ENCODE measurements at places on chromosomes 5 and 9.

GRCh38 chr5:142689081-142689480 lies 3.2 kb upstream of the FGF1 start:
- no peak for DNase-seq

DNA sequence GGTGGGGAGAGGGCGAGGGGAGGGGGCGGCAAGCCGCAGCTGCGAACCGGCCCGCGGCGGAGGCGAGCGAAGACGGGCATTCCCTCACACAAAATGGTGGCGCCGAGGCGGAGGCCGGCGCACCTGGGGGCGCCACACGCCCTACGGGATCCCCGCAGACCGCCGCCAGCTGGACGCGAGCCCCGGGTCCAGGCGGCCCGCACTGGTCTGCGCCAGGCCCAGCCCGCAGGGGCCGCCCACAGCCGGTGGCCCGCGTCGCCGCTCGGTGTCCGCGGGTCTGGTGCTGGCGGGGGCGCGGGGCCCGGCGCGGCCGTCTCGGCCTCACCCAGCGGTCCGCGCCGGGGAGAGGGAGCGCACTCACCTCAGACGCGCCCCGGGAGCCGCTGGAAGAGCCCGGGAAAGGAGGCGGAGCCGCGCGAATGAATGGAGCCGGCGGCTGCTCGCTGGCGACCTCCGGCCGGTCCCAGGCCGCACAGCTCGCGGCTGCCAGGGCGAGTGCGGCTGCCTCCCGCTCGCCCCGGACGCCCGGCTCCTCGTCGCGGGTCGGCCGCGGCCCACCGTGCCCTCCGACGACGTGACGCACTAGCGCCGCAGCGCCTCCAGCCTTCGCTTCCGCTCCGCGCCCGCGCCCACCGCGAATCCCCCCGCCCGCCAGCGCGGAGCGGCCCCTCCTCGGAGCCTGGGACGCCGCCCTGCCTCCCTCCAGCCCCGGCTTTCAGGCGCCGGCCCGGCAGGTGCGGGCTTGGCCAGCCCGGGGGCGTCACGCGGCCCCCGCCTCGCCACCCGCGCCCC lies at the start of gene FAM169A:
Gene FAM169A (minus strand): TSS at position 584 of the 792 bp plus-strand sequence. CDS start 24,711 bp downstream, outside the sequence.
- DNase-seq = peak; percentile 20

DNA sequence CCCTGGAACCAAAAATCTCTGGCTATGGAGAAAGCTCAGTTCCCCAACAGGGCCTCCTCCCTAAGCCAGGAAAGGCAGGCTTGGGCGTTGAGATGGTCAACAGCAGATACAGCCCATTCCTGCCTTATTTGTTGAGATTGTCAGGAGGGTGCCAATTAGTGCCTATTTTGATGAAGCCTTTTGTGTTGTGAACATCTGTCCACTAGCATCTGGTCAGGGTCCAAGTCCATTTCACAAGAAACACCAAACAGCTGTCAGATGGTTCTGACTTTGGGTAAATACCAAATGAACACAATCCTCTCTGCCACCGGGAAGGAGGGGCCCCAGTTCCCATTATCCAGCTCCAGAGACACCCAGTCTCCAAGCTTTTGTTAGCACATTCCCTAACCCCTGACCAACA lies 19.9 kb downstream of the SEMA6A start:
- DNase-seq = no peak

GRCh38 chr5:143713047-143714003 lies 98.6 kb upstream of the HMHB1 start:
- peak; percentile 73 for DNase-seq

DNA sequence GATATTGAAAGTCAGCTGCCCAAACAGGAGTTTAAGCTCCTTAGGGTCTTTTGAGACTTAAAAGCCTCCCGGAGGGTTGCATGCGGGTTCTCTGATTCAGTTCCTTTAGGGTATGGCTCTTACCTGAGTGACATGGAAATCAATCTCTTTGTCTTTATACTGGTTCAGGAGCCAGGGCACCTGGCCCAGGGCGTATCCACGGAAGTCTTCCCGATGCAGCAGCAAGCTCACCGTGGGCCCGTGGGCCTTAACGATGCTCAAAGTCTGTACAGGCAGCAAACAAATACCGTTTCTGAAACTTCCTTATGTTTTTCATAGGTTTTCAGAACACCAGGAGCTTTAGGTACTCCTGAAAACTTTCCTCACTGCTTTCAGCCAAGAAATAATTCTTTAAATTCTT lies 13.2 kb downstream of the MROH2B start:
- DNase-seq = no peak

DNA sequence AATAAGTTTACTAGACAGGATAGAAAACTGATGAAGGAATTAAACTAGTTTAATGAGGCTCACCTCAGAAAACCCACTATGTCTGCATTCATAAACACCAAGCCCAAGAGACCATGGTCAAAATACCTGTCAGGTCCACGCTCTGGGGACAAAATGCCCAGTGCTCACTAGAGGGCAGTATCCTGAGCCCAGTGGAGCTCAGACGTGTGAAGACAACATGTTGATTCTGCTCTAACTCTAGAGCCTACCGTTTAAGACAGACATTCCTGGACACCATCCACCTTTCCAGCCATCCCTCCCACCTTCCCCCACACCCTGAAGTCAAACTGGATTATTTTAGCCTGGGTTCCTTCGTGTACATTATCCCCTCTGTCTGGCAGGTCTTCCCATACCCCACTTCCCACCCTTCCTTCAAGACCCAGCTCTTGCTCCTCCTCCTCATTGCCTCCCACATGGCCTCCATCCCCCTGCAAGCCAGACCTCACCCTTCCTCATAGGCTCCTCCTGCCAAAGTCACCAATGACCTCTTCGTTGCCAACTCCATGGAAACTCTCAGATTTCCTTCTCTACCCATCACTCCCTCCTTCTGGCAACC lies 142.3 kb upstream of the FSTL4 start:
- DNase-seq = peak; percentile 8

GRCh38 chr5:157593052-157593757 lies 17.6 kb upstream of the ADAM19 start:
- no peak for DNase-seq

DNA sequence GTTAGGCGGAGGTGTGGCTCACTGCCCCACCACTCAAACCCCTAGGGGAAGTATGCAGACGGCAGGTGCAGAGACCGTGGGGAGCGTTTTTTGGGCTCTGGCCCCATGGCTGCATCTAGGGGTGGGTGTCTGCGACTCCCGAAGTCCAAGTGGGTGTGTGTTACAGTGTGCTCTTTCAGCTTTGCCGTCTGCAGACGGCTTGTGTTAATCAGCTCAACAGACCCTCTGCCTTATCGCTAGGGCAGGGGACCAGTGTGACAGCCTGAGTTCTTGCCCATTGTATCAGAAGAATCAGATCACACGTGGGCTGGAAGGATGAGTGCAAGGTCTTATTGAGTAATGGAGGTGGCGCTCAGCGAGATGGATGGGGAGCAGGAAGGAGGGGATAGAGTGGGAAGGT lies 162.8 kb downstream of the ENC1 start:
- no peak for DNase-seq

DNA sequence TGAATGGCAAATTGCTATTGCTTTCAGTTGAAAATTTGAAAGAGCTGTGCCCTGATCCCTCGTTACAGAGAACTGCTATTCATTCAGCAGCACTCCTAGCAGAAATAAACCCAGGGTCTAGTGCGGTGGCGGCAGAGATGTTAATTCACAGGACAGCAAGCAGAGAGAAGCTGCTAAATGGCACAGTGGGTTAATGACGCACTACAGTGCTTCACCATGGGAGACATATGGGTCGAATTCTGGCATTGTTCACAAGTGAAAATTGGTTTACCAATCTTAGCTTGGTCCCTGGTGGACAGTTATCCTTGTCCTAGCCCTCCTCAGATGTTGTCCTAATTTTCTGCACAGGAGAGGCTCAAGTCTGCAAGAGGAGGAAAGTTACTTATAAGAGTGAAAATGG lies 807.4 kb downstream of the TLE1 start:
- DNase-seq = no peak

DNA sequence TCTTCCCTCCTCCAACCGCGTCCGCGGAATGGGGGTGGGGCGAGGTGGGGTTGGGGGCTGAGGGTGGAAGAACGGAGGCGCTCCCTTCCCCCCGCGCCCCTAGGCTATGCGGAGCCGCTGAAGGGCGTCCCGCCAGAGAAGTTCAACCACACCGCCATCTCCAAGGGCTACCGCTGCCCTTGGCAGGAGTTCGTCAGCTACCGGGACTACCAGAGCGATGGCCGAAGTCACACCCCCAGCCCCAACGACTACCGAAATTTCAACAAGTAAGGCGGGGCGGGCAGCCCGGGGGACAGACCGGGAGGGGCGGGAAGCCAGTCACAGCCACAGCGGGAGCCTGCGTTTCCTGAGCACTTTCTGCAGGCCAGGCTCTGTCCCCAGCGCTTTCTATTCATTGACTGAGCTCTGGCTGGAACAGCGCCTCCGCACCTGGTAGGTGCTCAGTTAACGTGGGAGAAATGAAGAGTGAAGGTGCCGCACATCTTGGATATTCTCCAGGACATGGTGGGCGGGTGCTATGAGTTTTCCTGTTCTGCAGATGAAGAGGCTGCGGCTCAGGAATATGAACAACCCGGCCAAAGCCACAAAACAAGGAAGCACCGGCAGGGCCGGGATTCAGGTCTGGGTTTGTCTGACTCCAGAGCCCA lies 11.3 kb downstream of the MYOZ3 start:
- DNase-seq = peak; percentile 35

GRCh38 chr9:93636172-93636661 lies 59.8 kb downstream of the PHF2 start:
- DNase-seq = no peak

- no peak for DNase-seq
These were observed 717 bp upstream of the NCS1 start for GRCh38 chr9:130171226-130172148.

GRCh38 chr5:59799668-59800346 lies 93.7 kb downstream of the PDE4D start:
- DNase-seq = peak; percentile 62

DNA sequence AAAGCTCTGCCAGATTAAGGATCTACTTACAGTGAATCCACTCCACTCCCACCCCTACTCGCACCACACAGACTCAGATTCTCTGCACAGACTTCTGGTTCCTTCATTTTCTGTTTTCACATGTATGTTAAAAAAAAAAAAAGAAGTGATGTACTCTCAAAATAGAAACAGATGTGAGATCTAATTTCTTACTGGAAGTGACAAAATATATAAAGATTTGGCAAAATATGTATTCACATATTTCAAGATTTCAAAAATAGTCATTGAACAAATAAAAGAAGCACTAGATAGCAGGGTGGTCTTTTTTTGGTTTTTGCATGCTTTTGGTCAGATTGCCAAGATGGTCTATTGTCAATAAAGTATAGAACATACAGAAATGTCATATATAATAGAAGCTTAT lies 379.2 kb downstream of the TMEM167A start:
- no peak for DNase-seq

GRCh38 chr5:172342918-172343317 lies 59.4 kb upstream of the UBTD2 start:
- no peak for DNase-seq

DNA sequence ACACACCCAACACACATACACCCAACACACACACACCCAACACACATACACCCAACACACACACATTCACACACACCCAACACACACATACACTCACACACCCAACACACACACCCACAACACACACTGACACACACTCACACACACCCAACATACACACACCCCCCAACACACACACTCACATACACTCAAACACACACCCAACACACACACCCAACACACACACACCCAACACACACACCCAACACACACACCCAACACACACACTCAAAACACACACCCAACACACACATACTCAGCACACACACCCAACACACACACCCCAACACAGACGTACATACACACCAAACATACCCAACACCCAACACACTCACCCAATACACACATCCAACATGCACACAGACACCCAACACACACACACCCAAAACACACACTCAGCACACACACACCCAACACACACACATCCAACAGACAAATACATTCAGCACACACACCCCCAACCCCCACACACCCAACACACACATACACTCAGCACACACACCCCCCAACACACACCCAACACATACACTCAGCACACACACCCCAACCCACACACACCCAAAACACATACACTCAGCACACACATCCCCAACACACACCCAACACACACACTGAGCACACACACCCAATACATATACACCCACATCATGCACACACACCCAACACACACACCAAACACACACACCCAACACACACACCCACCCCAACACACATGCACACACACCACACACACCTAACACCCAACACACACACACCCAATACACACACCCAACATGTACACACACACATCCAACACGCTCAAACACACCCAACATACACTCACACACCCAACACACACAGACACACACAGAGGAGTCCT lies 479.5 kb upstream of the DAP start:
- no peak for DNase-seq

- no peak for DNase-seq
These were observed 261.7 kb downstream of the MAT2B start for GRCh38 chr5:163766936-163767670.

- no peak for DNase-seq
These were observed 931.5 kb upstream of the NUDT12 start for GRCh38 chr5:104494083-104494482.

GRCh38 chr5:172556262-172556661 lies 84.8 kb upstream of the NEURL1B start:
- DNase-seq = no peak

GRCh38 chr9:113634596-113635515 lies 171.3 kb downstream of the RGS3 start:
- DNase-seq = no peak

GRCh38 chr9:86470326-86470725 lies 116.1 kb upstream of the TUT7 start:
- peak; percentile 79 for DNase-seq

DNA sequence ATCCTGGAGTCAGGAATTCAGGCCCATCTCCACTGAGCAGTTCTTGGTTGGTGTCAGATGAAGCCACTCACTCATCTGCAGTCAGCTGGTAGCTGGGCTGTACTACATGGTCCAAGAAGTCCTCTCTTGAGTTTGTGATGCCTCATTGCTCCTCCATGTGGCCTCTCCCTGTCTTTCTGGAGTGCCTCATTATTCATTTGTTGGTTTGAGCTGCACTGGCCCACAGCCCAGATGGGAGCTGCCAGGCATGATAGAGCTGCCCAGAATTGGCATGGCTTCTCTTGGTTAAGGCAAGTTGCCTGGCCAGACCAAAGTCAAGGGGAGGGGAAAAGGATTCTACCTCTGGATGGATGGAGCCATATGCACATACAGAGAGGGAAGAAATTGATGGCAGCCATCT lies 8.0 kb downstream of the PTCD2 start:
- peak; percentile 20 for DNase-seq

DNA sequence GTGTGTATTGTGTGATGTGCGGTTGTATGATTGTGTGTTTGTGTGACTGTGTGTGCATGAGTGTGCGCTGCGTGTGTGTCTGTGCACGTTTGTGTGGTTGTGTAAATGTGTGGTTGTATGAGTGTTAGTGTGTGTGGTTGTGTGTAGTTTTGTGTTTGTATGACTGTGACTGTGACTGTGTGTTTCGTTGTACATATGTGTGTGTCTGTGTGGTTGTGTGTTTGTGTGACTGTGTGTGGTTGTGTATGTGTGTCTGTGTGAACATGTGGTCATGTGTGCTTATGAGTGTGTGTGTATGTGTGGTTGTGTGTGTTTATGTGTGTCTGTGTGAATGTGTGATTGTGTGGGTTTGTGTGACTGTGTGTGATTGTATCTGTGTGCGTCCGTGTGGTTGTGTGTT lies 197.8 kb downstream of the TTLL11 start:
- DNase-seq = no peak

GRCh38 chr5:91409304-91409703 lies 26.2 kb upstream of the ARRDC3 start:
- no peak for DNase-seq

- peak; percentile 49 for DNase-seq
These were observed 624.6 kb downstream of the BNC2 start for GRCh38 chr9:16245756-16246440.

All from fibroblast of upper back skin (primary cell).